ENCODE measurements at places on chromosomes 13 and 19.

GRCh38 chr19:42634409-42635232 is 39.9 kb upstream of the CEACAM8 start:
- peak; percentile 73 for DNase-seq

- DNase-seq = no peak
Measured at GRCh38 chr13:28093881-28094280, 6.5 kb downstream of the FLT3 start.

- DNase-seq = no peak
Measured at GRCh38 chr19:11181488-11181887, 15.9 kb downstream of the KANK2 start.

- no peak for DNase-seq
Measured at GRCh38 chr19:50427997-50428425, 4.7 kb upstream of the MYBPC2 start.

- no peak for DNase-seq
Measured at GRCh38 chr13:30570691-30571090, 47.0 kb upstream of the USPL1 start.

DNA sequence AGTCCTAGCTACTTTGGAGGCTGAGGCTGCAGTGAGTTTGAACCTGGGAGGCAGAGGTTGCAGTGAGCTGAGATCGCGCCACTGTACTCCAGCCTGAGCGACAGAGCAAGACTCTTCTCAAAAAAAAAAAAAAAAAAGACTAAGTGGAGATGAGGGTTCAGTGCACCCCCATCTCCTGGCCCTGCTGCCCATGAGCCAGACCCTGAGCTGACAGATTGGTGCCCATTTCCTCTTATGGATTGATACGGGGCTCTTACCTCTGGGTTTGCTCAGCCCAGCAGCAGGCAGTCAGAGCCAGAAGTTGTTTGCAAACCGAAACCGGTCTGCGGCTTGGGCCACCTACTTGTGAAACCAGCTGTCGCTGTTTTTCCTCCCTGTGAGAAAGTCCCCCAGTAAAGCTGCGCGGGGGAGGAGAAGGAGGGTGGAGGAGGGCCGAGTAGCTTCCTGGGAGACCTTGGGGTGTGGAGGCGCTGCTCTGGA is 36.9 kb downstream of the ARRDC2 start:
- peak; percentile 93 for DNase-seq

- no peak for DNase-seq
Measured at GRCh38 chr13:33862016-33862415, 44.1 kb downstream of the RFC3 start.

GRCh38 chr13:94346261-94347019 is 133.0 kb downstream of the DCT start:
- no peak for DNase-seq

DNA sequence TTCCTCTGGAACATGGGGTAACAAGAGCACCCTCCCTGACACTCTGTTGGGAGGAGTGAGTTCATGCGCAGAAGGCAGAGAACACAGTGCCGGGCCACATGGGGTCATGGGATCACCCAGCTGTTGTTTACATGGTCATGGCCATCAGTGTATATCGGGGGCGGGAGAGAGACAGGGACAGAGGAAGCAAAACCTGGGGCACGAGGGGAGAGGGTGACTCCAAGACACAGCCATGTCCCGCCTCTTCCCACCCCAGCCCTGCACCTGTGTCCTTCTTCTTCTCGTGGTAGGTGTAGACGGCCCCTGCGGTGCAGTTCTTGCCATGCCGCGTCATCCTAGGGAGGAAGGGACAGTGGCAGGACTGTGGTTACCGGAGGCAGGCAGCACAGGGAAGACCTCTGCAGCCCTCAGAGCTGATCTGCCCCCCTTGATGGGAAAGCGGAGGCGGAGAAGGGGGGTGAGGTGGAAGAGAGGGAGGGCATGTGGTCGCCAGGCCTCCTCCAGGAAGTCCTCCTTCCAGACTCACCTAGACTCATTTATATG is 19.9 kb downstream of the NOSIP start:
- peak; percentile 64 for DNase-seq

DNA sequence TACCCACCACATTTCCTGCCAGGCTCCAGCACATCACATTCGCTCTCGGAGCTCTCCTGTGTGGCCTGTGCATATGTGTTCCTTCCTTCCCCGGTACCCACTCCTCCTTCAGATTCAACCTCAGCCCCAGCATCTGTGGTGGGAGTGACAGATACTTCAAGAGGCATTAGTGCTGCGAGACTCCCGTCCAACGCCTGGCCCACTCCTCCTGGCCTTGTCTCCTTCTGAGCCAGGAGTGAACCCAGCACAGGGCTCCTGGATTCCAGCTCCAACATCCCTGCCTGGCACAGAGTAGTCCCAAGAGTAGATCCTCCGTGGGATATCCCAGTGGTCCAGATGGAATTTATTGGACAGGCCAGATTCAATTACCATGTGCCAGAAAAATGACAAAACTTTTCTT is 55.9 kb downstream of the SACS start:
- no peak for DNase-seq

DNA sequence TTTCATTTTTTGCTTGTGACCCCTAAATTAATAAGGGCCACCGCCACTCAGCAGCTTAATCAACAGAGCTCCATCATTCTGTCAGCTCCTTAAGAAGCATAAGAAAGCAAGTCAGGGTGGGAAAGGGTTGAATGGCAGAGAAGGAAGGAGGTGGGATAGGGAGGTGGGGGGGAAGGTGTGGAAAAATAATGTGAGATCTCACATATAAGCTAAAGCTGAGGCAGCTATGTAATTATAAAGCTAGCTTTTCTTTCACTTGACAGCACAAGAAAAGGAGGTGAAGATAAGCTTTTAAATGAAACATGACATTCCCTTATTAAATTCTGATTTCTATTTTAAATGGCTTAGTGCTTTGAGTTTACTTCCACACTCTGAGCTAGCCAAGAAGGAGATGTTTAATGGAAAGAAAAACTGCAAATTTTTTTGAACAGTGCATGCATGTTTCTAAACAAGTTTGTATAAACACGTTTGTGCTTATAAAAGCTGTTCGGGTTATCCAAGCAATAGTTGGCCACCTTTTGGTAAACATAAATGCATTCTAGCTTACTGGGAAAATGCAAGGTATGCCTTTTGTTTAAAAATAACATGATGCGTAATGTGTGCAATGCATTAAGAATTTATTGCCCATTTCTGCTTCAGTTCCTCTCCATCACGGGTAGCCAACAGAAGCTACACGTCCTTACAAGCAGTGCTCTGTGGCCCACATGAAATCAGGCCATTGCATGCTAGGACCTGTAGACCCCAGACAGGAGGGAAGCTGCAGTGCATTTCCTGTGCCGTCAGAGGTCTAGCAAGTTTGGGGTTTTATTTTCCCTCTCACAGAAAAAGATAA is 96.2 kb downstream of the LHFPL6 start:
- DNase-seq = no peak

DNA sequence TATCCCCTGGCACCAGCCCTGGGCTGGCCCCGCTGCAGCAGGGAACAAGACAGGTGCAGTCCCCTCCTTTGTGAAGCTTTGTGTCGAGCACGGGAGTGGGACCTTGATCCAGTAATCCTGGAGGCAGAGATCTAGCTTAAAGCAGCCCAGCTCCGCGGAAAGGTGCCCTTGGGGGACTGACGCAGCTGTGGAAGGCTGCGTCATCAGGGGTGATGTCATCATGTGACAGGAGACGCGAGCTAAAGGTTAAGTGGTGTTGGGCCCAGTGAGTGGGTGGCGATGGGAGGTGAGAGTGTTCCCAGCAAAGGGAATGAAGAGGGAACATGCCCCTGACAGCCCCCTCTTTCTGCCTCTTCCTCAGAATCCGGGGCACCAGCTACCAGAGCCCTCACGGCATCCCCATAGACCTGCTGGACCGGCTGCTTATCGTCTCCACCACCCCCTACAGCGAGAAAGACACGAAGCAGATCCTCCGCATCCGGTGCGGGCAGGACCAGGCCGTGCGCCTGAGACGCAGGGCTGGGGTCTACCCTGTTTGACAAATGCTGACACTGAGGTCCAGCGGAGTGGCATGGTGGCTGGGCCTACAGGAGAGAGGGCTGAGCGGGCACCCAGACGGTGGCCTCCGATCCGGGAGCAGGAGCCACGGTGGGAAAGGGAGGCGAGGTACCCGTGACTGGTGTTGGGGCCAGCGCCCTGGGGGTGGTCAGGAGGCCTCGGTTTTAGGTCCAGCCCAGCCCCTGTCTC is 2.6 kb downstream of the LHB start:
- no peak for DNase-seq

DNA sequence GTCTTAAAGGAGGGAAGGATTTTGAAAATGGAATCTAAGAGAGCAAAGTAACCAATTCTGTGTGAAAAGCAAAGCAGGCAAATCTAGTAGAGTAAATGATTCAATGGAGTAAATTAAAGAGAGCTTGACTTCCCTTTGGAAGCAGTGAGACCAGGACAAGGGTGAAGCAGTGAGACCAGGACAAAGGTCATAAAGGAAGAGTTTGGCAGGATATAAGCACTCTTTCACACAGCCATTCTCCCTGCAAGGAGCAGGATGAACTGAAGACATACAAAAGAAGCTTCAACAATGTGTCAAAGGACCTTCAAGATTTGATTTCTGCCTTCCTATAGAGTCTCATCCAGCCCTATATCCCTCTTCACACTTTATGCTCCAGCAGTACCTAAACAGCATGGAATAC is 123.8 kb downstream of the ENOX1 start:
- DNase-seq = no peak

- peak; percentile 74 for DNase-seq
Measured at GRCh38 chr19:54207983-54208783, 7.5 kb downstream of the RPS9 start.

- DNase-seq = no peak
Measured at GRCh38 chr19:31223740-31224534, 125.3 kb downstream of the TSHZ3 start.

- DNase-seq = no peak
Measured at GRCh38 chr13:109955598-109955997, 169.2 kb upstream of the IRS2 start.

DNA sequence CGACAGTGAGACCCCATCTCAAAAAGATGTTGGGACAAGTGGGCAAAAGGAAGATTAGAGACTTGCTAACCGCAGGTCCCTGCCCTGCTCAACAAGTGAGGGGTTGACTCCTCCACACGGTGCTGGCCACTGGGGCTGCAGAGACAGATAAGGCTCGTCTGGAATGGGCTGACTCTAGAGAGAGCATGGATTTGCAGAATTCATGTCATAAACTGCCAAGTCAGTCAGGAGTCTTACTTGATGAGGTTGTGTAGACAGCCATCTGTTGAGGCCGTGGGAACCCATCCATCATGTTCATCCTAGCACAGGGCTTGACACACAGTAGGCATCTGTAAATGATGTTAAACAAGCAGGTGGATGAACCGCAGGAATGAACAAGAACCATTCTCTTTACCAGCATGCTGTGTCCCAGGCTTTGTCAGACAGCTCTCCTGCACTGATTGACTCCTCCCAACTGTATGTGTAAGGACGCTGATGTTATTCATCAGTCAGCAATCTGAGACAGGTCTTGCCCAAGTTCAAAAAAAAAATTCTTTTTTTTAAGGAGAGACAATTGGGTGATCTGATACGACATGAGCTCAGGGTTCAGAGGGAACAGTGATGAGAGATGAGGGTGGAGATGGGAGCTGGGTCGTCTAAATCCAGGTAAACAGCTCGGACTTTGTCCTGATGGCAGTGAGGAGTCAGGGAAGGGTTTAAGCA is 8.8 kb downstream of the PAF1 start:
- no peak for DNase-seq

- DNase-seq = no peak
Measured at GRCh38 chr19:28971049-28971448, 241.9 kb downstream of the UQCRFS1 start.

- no peak for DNase-seq
Measured at GRCh38 chr13:51291341-51291740, 48.1 kb upstream of the SERPINE3 start.

DNA sequence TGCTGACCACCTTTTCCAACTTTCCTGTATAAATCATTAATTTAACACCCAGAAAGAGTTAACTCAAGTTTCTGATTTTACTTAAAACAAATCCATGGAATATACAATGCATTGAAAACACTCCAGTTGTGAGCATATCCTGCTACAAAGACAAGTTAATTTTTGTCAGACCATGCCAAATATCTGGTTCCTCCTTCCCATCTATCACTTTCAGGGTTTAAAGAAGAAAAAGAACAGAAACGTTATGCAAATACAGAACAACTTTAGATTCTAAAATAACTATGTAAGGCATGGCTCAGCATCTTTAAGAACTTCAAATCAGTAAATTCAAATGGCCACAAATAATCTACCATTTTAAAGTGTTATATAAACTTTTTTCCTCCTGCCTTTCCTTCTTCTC is 14.9 kb downstream of the MRPS31 start:
- no peak for DNase-seq

- DNase-seq = no peak
Measured at GRCh38 chr19:34276614-34277013, 22.3 kb downstream of the GARRE1 start.

DNA sequence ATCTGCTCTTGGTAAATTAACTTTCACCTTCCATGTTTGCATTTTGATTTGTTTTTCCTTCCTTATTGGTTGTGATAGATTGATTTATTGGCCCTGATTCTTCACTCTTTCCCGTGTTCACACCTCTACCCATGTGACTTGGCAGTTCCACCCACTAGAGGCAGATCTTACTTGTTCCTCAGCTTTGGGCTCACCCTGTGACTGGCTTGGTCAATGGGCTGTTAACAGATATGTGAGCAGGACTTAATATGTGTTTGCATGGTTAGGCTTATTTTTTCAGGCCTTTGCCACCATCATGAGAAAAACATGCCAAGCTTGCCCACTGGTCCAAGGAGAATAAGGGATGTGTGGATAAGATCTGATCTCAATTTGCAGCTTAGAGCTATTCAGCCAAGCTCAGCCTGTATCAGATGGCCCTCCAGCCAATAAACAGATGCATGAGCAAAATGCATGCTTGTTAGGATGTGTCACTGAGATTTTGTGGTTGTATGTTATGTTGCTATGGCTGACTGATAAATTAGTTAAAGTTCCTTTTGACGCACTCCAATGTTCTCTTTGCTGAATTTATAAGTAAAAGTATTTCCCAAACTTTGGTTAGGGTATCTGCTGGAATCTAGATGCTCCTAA is 48.0 kb downstream of the RGCC start:
- no peak for DNase-seq

DNA sequence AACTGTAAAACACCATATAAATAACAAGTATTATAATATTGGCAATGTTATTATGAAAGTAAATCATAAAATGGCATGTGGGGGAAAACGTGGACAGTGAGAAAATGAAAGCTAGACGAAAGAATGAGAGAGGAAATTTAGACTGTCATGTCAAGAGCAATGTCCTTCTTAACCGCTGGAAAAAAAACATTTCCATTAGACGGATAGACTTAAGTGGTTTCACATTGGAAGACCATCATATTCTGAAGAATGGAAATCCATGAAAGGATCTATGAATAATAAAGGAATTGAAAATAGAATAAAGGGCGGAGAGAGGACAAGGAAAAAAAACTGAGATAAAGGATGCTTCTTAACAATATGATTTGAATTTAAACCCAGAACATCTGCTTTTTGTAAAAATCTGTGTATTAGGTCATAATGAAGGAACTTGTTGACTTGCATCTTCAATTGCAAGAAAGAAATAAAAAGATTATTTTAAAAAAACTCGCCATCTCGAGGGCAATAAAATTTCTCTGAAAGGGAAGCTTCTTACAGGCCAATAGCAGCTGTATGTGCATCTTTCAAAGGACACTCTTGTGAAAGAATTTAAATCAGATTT is 90.6 kb downstream of the SPRY2 start:
- DNase-seq = no peak
